ENCODE measurements at places on chromosomes 6 and 20.

DNA sequence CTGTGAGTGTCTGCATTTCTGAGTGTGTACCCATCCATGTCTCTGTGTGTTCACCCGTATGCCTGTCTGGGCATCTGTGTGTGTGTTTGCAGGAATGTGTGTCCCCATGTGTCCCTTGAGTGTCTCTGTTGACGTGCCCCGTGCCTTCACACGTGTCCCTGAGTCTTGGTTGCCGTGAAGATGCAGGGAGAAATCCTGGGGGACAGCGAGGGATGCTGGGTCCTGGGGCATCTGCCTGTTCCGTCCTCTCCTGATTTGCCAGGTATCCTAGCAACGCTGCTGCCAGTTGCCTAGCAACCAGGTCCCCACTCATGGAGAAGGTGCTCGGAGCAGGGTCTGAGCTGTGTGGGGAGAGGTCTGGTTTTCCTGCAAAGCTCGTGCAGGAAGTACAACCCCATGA is 6.0 kb upstream of the LKAAEAR1 start:
- DNase-seq = no peak

DNA sequence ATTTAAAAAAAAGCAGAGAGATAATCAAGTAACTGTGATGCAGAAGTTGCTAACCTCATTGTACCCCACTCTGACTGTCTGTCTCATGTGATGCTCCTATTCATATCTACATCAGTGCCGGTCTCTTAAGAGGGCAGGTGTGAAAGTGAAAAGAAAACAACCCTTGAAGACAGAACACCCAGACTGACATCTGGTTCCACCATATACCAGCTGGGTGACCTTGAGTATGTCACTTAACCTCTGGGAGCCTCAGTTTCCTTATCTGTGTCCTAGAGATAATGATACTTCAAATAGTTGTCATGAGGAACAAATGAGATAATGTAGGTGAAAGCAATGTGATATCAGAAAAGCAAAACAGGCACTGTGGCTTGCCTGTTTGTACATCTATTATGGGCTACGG is 426.8 kb upstream of the SOX4 start:
- DNase-seq = no peak

- no peak for DNase-seq
Measured at GRCh38 chr6:106273087-106273486, 52.5 kb downstream of the ATG5 start.

DNA sequence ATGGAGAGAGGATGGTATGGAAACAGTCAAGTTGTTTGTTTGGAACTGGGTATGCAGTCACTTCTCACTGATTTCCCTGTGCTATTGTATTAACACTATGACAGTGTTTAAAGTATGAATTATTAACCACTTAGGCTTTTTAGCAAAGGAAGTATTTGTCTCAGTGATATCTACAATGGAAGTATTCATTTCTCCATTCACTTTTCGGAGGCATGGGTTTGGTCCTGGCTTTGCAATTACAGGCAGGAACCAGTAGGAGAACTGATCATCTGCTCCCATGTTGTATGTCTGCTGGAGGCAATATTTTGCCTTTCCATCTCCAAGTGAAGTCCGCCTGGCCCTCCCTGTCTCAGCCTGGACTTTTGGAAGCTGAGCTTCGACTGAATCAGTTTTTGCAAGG is 30.6 kb upstream of the EXOC2 start:
- no peak for DNase-seq

DNA sequence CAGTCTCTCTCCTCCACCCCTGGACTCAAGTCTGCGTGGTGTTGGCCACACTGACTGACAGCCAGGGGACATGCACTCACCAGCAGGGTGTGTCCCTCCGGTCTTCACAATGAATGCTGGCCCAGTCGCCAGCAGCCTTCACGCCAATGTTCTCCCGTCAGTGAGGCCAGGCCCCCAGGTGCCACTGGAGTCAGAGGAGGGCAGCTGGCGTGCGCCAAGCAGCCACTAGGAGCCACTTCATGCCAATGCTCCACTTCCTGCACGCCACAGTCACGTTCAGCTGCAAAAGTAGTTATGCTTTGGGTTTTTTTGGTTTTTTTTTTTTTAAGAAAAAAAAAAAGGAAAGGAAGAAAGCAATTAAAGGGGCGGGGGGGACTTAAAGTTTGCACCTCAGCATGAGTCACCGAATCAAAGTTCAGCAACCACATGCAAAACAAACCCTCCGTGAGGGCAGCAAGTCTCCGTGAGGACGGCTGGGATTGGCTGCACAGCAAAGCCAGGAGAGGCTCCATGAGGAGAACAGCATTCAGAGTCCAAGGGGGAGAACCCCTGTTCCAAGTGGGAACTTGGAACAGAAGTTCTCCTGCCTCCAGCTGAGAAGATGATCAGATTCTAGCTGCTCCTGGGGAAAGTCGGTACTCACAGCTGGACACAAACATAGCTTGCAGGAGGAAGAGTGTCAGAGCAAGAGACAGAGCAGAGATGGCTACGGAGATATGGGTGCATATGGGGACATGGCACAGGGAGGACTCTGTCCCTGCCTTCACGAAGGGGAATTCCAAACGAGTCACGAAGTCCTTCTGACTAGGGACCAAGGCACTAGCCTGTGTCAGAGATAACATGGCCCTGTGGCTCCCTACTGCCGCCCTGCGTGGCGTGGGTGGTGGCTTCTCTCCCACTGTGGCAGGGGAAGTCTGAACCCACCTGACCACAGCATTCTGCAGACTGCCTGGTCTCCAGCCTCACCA is at the start of gene ZC3H12D:
ZC3H12D (minus strand) TSS at position 282 of the 968 bp plus-strand sequence. CDS start 10,471 bp downstream, outside the sequence.
- DNase-seq = no peak

DNA sequence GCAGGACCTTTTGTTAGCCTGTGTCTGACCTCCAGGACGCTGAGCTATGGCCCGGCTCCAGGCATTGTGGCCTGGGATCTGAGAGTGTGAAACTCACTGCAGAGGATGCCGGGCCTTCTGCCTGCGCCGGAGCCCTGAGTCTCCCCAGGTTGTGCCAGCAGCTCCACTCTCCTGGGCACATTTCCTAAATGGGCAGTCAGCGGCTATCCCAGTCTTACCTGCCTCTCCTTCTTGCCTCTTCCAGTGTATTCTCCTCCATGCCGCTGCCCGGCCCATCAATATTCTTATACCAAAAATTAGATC is 397.8 kb downstream of the CDH4 start:
- no peak for DNase-seq

- DNase-seq = no peak
Measured at GRCh38 chr6:10591422-10592160, 70.4 kb downstream of the GCNT2 start.

DNA sequence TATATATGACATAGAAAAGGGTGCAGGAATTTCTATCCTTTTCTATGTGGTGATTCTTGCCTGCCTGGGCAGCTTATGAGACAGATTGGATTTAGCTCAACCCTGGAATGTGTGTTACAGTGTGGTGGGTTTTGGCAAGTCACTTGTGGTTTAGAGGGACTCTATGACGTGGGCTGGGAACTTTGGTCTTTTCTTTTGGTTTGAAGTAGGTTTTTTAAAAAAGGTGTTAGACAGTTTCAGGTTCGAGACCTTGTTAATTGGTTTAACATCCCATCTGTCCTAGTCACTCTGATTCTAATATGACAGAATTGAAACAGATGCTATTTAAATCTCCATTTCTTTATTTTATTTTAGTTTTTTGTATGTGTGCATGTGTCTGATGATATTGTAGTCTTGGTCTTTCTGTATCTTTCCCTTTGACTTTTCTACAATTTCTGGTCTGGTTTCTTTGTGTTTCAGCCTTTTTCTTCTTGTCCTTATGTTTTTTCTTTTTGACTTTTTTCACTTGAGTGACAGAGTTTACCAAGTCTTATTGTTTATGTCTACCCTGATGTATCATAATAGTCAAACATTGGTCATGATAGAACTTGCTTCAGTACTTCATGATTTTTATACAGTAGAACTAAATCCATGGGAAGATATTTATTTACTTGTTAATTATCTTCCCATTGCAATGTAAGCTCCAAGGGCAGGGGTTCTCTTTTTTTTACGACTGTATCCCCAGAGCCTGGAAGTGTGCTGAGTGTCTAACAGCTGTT is 174.3 kb downstream of the CDKAL1 start:
- DNase-seq = no peak

- no peak for DNase-seq
Measured at GRCh38 chr6:138724015-138724414, 49.6 kb upstream of the CCDC28A start.

All from left forelimb (tissue), 1 donor.